CD4-positive, alpha-beta T cell treated with Interleukin-15 for 4 hours (primary cell): ENCODE measurements at places on chromosomes 7 and 10.

DNA sequence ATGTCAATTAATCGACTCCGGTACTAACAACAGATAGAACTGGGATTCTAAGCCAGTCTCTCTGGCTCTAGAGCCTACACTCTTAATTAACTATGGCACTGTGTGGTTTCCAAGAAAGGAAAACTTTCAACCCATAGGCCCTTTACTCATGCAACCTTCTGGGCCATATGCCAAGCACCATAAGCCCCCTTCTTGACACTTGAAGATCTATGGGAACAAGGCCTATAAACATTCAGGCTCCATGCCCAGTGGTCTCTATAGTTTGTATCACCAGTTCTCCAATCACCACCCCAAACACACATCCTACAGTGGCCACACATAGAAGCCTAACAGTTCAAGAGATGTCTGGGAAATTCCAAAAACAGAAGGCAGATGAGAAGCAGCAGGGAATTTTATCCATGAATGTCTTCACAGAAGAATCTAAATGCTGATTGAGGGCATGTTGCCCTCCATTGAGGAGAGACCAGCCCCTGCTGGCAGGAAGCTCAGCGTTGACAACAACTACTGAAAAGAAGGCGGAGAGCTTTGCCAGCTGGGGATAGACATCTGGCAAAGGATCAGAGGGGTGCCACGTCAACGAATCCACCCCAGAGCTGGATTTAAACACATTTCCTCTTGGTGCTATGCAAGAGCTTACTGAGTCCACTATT lies 64.4 kb downstream of the GRM3 start:
- no peak for DNase-seq

GRCh38 chr7:85407391-85407790 lies 220.5 kb upstream of the SEMA3D start:
- no peak for DNase-seq

DNA sequence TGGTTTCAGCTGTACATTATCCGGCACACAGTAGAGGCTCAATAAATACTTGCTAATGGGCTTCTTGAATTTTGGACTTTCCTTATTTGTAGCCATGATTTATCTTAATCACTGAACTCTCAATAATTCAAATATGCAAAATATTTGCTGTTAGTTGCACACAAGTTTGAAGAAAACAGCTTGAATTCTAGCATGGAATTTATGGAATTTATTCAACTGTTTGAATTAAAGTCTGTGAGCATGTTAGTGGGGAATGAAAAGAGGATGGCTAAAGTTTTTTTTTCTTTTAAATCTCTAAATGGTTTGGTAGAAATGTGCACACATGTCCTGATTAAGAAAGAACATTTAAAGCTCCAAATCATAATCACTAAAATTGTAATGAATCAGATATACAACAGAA lies 42.5 kb downstream of the SIRT1 start:
- no peak for DNase-seq

DNA sequence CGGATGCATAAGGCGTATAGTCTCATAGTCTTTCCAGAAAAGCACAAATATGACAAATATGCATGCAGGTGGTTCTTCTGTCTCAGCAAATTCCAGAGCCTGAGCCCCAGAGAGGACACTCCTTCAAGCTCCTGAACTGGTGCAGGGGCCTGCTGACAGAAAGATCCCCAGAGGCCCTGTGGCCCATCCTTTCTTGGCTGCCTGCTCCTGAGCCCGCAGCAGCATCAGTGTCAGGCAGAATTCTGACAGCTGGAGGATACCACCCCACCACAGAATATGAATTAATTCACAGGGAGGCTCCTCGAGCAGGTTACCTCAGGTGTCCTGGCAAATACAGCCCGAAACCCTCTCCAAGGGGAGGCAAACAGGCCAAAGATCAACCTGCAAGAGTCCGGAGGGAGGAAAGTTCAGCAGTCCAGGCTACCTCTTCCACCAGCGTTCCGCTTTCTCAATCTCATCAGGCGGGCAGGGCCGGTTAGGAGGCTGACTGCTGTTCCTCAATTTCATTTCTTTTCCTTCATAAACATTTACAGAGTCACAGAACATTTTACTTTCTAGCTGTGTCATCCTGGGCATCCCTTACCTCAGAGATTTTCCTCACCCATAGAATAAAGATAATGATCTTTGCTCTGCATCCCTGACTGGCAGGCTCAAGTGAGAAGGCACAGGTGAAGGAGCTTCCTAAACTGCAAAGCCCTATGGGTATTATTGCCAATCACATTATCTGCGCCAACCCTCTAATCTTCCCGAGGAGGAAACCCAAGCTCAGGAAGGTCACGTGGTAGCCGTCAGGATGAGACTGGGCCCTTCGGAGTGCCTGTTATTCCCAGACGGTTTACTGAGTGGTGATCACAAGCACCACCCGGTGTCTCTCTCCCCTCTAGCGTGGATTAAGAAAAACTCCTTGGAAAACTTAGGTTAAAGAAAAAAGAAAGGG lies 1.4 kb downstream of the DNAJB12 start:
- DNase-seq, result no peak

GRCh38 chr7:155234950-155235789 lies 62.5 kb upstream of the INSIG1 start:
- no peak for DNase-seq

- DNase-seq, result no peak
These were observed 42.5 kb upstream of the LRGUK start for GRCh38 chr7:134084488-134085144.

DNA sequence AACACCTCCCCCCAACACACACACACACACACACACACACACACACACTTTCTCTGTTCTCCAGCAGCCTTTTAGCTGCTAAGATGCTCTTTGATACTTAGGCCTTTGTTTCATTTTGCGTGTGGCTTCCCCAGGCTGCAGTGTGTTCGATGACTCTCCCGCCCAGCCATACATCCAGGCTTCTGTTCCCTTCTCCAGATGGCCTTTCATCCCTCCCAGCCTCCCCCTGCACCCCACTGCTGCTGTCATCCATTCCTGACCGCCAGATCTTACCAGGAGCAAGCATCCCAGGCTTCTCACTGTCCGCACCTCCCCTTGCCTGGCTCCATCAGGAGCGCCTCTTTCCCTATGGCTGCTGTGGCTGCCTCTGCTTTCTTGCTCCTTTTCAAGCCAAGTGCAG lies 77.8 kb upstream of the PPIF start:
- DNase-seq, result no peak

- no peak for DNase-seq
These were observed 59.6 kb downstream of the TMEM209 start for GRCh38 chr7:130145424-130146100.

DNA sequence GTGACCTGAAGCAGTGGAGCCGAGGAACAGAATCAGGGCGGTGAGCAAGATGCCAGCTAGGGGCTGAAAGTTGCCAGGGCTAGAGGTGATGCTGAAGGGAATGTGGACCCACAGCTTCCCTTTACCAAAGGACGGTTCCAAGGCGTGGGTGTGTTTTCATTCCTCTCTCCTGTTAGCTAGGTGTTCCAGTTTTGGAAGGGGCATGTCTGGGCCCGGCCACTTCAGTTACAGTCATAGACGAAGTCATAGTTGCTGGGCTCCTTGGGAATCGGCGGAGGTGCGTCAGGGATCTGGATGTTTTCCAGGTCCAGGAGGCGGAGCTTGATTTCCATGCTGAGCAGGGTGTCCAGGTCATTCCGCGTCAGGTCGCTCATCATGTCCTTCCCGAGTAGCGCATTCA lies 131.0 kb upstream of the AOAH start:
- DNase-seq, result no peak

- DNase-seq, result no peak
These were observed 204.1 kb downstream of the ZNF365 start for GRCh38 chr10:62578301-62578700.

DNA sequence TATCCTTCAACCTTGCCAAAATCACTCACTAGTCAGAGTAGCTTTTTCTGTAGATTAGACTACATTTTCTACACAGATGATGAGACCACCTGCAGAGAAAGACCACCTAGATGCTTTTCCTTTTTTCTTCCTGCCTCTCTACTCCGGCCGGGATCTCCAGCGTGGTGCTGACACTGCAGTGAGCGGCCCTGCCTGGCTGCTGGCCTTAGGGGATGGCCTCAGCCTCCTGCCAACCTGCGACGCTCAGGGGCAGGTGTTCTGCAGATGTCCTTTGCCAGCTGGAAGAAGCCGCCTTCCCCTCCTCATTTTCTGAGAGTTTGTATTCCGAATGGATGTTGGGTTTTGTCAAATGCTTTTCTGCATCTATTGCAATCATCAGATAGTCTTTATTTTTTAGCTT lies 43.5 kb upstream of the NKX6-2 start:
- no peak for DNase-seq

DNA sequence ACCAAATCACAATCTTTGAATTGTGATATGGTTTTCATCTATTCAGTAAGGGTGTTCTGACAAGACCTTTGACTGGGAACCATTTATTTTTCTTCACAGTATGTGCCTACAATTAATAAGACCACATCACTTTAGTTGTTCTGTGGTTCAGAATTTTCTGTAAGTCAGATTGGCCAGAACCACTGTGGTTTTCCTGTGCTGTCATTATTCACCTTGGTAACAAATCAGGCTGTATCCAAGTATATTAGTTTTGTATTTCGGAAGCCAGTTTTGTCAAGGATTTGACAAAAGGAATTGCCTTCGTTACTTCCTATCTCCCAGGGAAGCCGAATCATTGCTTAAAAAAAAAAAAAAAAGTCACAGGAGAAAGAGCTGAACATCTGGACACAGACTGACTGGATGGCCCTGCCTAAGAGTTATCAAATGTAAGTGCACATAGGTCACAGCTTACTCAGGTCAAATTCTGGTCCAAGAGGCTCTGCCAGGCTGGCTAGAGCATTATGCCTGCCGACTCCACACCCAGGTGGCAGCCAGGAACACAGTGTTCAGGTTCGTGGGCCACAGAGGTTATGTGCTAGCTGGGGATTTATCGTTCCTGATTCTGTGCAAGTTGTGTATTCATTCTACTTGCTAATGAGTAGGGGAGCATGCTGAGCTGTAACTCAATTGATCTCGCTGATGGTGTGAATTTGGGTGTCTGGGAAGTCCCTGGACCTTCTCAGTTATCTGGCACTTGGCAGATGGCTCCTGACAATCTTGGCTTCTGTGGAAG lies 175.3 kb downstream of the JAZF1 start:
- DNase-seq, result no peak

DNA sequence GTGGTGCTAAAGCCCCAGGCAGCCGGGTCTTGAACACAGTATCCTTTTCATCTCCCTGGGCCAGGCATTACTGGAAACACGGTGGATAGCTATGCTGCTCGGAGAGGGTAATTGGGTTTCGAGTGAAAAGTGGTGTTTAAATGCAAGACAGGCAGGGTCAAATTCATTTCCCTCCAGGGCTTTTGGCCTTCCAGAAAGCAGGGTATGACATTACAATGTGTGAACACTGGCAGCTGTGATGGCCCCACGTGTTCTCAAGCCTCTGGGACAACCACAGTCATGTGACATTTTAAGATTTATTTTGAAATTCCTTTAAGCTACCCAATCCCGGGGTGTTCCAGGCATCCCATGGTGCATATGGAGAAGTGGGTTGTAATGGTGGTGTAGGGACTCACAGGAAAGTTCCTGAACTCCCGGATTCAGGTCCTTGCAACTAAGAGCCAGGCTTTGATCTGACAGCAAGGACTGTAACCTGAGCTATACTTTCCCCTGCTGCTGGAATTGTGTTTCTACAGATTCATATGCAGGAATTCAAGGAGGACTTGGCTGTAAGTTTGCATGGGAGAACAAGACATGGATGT lies 46.8 kb downstream of the INSYN2A start:
- DNase-seq, result no peak

DNA sequence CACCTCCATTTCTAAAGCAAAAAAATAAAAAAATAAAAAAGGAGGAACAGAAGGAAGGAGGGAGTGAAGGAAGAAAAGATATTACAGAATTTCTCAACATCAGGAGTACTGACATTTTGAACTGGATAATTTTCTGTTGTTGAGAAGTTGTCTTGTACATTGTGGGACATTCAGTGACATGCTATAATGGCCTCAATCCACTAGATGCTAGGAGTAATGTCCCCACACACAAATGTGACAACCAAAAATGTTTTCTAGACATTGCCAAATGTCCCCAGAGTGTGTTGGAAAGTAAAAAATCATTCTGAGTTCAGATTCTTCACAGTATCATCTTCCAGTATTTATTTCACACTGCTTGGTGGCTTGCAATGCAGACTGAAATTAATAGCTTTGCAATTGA lies 6.5 kb downstream of the ZNF438 start:
- no peak for DNase-seq
